ENCODE measurements at places on chromosomes 2 and 18.

GRCh38 chr2:134327367-134327766, 73.5 kb downstream of the MGAT5 start:
- DNase-seq = no peak

- no peak for DNase-seq
These were observed 18.7 kb upstream of the SULT1C3 start for GRCh38 chr2:108220942-108221541.

- DNase-seq = no peak
These were observed 193.3 kb downstream of the RNF152 start for GRCh38 chr18:61699397-61700110.

DNA sequence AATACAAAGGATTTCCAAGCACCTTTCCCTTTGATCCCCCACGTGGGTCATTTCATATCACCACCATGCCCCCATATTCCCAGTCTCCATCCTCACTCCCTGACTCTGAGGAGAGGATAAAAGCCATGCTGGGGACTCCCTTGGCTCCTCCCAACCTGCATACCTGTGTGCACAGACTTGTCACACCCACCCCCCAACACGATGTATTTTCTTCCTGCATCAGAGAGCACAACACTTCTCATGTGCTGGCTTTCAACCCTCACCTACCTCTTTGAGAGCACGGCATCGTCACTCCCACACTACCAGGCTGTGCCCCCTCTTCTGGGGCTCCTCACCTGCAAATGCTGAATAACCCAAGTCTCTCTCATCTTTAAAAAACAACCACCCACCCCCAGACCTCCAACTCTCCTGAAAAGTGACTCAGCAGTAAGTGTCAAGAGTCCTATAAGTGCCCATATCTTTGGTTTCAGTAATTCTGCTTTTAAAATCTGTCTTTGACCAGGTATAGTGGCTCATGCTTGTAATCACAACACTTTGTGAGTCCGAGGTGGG, 53.1 kb downstream of the AP1S3 start:
- no peak for DNase-seq

DNA sequence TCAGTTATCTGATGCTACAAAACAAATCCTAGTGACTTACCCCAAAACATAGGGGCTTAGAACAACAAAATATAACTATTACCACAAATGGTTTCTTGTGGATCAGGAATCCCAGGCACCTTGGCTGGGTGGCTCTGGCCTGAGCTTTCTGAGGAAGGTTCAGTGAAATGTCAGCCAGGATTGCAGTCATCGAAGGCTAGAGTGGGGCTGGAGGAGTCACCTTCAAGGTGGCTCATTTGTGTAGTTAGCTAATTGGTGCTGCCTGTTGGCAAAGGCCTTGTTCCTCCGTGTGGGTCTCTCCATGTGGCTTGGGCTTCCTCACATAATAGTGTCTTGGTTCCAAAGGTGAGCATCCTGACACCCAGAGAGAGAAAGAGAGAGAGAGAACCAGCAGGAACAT, 57.4 kb downstream of the COPS8 start:
- DNase-seq = no peak

Measured in NCI-H146 (cell line).